ENCODE measurements at places on chromosomes 6 and 20.

- no peak for DNase-seq
Measured at GRCh38 chr20:34541264-34541901, 17.1 kb upstream of the MAP1LC3A start.

GRCh38 chr20:2816030-2816582 lies at the start of gene TMEM239:
Gene TMEM239 (plus strand): TSS chr20:2816364. CDS start chr20:2816555, 191 bp downstream.
- DNase-seq: no peak

GRCh38 chr6:83042467-83043053 lies 23.1 kb downstream of the UBE3D start:
- DNase-seq: no peak

- no peak for DNase-seq
Measured at GRCh38 chr6:40791004-40791403, 203.8 kb upstream of the LRFN2 start.

- DNase-seq: no peak
Measured at GRCh38 chr6:129567374-129567773, 142.6 kb downstream of the ARHGAP18 start.

- DNase-seq: no peak
Measured at GRCh38 chr20:36407199-36407733, 101.1 kb downstream of the DLGAP4 start.

DNA sequence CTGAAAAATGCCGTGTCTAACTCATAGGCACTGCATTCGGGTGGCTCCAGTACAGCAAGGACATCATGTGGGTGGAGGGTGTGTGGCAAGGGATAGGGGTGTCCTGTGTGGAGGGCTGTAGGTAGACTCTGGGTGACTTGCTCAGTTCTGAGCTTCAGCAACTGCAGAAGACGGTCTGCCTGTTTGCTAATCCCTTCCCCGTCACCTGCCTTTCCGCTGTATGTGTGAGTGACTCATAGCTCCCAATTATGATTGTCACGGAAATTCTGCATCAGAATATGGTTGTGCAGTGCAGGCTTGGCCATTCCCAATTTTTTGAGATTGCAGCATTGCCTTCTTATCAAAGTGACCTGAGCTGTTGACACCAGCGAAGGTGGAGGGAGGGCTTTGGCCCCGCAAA lies 174.3 kb downstream of the CDH4 start:
- no peak for DNase-seq

DNA sequence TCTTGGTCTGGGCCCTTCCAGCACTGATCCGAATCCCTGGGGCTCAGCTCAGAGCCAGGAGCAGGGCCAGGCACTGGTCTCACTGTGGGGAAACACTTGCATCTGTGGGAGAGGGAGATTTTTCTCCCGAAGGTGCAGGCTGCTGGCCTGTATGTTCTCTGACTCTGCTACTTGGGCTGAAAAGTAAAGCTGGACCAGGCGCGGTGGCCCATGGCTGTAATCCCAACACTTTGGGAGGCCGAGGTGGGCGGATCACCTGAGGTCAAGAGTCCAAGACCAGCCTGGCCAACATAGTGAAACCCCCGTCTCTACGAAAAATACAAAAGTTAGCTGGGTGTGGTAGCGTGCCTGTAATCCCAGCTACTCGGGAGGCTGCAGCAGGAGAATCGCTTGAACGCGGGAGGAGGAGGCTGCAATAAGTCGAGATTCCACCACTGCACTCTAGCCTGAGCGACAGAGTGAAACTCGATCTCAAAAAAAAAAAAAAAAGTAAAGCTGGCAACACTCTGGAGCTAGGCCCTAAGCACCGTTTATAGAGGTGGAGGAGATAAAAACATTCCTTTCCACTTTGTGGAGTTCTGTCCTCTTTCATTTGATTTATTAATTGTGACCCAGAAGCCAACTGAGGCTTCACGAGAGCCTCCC lies 41.7 kb downstream of the JPH2 start:
- no peak for DNase-seq

DNA sequence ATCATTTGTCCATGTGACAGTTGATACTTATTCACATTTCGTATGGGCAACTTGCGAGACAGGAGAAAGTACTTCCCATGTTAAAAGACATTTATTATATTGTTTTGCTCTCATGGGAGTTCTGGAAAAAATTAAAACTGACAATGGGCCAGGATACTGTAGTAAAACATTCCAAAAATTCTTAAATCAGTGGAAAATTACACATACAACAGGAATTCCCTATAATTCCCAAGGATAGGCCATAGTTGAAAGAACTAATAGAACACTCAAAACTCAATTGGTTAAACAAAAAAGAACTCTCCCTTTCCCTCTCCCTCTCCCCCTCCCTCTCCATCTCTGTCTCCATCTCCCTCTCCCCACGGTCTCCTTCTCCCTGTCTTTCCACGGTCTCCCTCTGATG lies 19.4 kb upstream of the EIF2S2 start:
- no peak for DNase-seq

DNA sequence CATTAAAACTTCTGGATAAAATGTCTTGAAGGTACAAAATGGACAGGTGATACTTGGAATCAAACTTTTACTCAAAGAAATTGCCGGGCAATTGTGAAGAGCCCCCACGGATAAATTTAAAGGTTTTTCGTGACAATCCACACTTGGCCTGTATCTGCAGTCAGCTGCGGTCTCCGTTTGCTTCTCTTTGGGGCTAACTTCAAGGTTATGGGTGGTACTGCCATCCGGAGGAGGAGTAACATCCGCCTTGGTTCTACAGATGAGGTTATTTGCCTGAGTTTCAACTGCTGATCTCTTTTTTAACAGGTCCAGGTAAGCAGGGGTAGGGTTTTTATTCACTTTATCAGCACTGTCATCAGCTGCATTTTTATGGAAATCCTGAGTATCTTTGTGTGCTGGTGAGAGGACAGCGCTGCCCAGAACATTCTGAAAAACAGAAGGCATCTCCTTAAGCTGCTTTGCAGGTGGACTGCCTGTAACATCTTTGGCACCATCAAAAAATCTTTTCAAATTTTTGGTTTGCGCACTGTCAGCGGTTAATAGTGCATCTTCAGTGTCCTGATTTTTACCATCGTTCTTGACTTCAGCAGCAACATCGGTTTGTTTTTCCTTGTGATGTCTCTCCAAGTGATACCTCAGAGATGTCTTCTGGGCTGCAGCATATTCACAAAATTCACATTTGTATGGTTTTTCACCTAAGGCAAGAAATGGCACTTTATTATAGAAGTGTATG lies 16.9 kb downstream of the ZNF217 start:
- DNase-seq: no peak

- no peak for DNase-seq
Measured at GRCh38 chr6:157632821-157633220, 190.2 kb upstream of the SNX9 start.

DNA sequence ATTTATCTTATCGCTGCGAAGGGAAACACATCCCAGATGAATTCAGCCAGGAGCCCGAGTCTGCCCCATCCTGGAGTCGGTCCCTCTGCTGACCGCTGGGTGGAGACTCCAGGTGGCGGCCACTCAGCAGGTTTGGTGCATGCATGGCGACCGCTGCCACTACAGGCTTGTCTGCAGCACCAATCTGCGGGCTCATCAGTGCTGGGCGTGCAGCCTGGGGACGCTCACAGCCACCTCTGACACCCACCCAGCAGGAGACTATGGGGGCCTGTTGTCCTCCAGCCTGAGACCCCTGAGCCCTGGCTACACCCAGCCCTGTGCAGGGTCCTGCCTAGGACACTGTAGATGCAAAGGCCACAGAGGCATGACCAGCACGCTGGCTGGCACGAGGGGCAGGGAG lies 40.5 kb upstream of the GATA5 start:
- no peak for DNase-seq

GRCh38 chr20:37359836-37360235 lies 13.9 kb downstream of the SRC start:
- DNase-seq: no peak

GRCh38 chr20:43744966-43745730 lies 18.3 kb upstream of the GTSF1L start:
- no peak for DNase-seq

DNA sequence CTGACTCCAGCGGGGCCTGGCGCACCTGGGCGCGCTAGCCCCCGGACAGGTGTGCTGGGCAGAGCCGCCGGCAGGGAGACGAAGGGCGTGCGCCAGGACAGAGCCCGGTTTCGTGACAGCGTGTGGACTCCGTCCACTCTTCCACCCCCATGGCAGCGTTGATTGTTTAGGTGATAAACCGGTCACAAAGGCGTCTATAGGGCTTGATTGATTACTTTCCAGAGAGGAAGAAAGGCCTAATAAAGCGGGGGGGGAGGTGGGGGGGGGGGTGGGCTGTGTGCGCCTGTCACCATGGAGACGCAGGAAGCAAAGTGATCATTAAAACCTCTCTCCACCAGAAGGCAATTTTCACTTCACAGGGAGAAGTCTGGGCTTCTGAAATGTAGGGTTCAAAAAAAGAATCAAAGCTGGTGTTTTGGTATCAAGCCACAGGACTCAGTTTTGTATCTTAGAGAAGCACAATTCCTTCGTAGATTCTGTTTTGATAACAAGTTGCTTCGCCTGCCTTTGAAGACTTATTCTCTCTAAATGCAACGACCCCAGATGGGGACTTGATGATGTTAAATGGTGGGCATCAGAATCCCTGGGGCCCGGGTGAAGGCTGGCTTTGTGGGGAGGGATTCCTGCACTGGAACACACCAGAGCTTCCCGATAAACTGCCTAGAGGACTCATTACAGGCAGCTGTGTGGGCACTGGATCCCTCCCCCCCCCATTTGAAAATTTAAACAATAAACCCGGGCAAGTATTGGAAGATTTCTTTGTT lies 1.4 kb downstream of the PHACTR3 start:
- DNase-seq: no peak

DNA sequence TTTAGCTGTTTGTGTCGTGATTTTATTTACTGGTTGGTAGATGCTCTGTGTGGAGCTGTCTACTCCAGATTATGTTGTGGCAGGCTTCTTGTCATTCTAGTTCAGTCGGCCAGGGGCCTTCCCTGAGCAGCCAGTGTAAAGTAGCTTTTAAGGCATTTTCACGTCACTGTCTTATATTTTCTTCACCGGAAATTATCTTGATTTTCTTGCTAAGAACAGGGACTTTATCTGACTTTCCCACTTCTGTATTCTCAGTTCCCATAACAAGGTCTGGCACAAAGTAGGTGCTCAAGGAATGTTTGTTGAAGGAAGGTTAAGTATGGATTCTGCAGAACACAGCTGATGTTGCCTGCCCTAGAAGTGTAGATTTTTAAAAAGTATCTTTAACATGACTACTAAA lies 868 bp downstream of the LTV1 start:
- DNase-seq: no peak

- no peak for DNase-seq
Measured at GRCh38 chr20:23049201-23050075, at the start of gene THBD. Gene THBD (minus strand): TSS chr20:23049672. CDS start chr20:23049504, 168 bp downstream.

DNA sequence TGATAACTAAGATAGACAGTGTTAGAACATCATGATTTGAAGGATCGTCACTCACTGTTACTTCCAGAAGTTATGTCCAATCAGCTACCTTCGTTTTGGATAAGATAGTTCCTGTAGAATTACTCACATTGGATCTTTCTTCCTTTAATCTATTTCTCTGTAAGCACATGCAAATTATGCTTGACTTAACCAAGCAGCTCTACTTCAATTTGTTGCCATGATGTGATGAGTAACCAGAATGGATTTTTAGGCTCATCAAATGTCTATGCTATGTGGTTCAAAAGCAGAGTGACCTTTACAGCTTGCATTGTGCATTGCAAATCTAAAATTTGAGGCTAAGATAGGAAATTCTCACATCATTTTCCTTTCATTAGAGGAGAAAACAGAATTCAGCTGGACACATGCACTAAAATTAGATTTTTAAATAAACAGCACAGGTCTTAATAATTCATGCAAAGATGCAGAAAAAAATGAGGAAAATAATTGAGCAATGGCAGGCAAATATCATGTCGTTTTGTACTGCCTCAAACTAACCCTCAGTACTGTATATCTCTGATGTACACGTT lies 76.7 kb upstream of the ZFP64 start:
- DNase-seq: no peak

GRCh38 chr20:56420028-56420427 lies 8.0 kb downstream of the CASS4 start:
- no peak for DNase-seq

- DNase-seq: no peak
Measured at GRCh38 chr6:129981598-129981997, 36.8 kb upstream of the L3MBTL3 start.

GRCh38 chr20:57458400-57459160 lies 66.4 kb downstream of the CTCFL start:
- no peak for DNase-seq
